RWPE2 (cell line): ENCODE measurements at places on chromosomes 2 and 18.
A peak's percentile ranks its signal among the peaks of the same experiment; 100 is the strongest.

- DNase-seq: no peak
These were observed 9.9 kb upstream of the ZEB2 start for GRCh38 chr2:144529841-144530240.

DNA sequence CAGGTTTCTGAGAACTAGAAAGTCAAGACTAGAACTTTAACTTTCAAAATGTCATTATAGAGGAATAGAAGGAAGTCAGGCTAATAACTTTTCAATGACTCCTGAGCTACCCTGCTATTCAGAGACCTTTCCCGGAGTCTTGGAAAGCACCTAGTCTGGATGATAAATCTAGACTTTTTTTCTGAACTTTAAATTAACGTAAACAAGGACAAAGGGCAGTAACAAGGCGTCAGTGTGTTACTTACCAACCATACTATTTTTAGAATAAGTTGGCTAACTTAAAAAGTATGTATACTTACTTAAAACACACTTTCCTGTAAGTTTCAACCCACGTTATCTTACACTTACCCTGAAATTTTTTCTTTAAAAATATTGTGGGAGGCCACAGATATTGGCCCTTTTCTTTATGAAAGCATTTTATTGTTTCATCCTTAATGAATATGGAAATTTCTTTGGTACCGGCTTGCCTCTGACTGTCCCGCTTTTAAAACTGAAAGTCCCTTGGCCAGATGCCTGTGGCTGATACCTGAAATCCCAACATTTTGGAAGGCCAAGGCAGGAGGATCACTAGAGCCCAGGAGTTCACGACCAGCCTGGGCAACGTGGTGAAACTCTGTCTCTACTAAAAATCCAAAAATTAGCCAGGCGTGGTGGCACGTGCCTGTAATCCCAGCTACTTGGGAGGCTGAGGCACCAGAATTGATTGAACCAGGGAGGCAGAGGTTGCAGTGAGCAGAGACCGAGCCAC is 9.7 kb downstream of the PMAIP1 start:
- DNase-seq: no peak

DNA sequence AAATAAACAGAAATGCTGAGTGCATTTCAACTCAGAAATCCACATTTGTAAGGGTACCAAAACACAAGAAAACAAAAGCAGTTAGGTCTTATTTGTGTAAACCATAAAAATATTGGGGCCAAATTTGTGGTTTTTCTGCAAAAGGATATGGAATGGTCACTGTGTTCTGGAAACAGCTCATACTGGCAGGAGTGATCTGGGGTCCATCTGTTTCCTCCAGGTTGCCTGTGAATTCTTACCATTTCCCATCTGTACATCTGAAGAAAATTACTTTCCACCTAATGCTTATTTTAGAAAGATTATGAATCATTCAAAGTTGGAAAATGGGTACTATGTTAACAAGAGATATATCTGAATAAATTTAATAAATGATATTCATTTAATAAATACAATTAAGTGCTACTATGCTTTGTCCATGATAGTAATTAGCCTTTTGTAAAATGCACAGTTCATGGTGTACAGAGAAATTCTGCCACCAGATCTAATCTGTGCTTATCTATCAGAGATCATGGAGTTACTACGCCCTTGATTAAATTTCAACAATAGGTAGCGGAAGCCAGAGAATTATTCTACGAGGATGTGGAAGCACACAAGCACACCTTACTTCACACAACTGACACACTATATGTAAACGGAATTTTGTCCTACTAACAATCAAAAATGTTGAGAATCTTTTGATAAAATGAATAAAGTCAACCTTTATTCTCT is 10.9 kb downstream of the ALS2 start:
- no peak for DNase-seq

- DNase-seq: no peak
These were observed 51.8 kb downstream of the LIPG start for GRCh38 chr18:49613641-49614151.

- no peak for DNase-seq
These were observed 19.4 kb upstream of the ATP6V1B1 start for GRCh38 chr2:70916291-70916690.

DNA sequence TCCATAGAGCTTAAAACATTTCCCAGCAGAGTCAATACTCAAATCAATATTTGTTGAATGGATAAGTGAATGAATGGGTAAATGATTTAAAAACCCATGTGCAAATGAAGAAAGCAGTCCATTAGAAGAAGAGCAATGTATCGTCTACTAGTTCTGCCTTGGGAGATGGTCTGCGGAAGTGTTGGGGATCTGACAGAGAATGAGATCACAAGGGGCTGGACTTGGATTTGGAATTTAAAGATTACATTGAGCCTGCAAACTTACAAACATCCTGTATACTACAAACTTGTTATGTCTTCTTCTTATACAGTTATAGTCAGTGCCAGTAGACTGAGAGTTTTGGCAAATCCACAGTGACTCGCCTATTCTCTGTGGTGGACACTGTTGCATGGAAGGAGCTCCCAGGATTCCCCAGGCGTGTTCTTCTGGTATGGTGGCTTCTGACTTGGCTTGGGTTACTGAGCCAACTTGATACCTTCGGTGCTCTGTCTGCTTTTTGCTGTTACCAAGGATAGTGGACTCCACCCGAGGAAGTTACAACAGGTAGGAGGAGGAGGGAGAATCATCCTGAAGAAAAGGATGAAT is 163.3 kb upstream of the SERPINE2 start:
- no peak for DNase-seq

DNA sequence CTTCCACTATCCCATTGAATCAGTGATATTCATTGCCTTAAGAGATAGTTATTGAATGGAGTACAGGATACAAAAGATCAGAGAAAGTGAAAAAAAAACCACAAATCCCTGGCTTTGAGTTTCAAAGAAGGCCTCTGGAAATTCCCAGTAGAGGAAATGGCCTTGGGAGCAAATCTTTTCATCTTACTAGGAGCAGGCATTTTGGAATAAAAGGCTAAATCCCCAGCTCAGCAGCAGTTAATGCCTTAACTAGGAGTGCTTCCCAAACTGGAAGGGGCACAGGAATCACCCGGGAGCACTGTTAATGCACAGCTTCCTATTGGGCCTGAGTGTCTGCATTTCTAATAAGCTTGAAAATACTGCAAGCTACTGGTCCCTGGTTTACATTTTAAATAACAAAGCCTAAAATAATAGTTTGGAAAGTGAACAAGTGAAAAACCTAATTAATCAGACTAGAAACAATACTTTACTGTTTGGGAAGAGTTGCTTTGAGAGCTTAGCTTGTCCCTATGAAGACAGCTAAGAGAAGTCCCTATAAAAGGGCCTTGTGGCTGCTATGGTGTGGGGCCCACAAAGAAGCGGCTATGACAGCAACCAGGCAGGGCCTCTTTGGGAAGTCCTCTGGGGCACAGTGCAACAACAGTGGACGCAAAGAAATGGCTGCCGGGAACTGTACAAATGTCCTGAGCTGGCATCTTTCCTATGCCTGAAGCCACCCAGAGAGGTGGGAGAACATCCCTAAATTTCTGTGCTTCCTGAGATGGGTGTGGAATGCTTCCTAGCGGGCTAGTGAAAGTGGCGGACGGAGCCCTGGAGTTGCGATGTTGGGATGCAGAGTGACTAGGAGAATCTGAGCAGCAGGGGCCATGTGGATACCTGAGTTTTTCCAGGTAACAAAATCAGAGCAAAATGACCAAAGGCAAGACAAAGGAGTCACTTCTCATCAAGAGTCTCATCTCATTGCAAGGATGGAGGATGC is 117.1 kb upstream of the KLHL14 start:
- DNase-seq: no peak

- DNase-seq: no peak
These were observed 41.8 kb upstream of the HAAO start for GRCh38 chr2:42834161-42834560.

DNA sequence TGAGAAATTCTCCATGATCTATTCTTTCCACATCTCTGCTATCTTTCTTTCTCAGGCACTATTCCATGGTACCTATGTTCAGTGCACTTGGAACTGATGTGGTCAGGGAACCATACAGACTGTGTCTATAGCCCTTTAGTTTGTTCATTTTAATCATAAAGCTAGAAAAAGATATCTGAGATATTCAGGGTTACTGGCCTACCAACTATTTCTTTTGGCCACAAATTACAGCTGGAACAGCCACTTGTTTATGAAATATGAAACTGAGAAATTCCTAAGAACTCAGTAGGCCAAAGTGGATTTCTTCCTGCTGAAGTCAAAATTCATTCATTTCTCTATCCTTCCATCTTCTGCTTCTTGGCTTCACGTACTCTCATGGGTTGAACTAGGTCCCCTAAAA is 22.8 kb upstream of the LYPD1 start:
- no peak for DNase-seq

DNA sequence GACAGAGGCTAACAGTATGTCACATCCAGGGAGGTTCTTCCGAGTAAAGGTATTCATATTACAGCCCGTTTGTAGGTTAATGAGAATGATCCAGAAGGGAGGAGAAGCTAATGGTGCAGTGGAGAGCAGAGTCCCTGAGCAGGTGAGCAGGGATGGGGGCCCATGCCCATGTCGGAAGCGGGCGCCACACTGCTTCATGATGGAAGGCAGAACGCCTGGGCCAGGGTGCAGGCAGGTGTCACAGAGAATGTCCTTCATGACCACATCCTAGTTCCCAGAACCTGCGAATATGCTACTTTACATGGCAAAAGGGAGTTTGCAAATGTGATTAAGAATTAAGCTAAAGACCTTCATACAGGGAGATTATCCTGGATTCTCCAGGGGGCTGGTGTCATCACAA is 4.0 kb downstream of the HES6 start:
- DNase-seq: no peak

GRCh38 chr18:48023334-48024008 is 93.0 kb upstream of the SMAD2 start:
- DNase-seq: peak; percentile 84

- DNase-seq: no peak
These were observed 458.8 kb downstream of the METTL4 start for GRCh38 chr18:2112435-2113045.

DNA sequence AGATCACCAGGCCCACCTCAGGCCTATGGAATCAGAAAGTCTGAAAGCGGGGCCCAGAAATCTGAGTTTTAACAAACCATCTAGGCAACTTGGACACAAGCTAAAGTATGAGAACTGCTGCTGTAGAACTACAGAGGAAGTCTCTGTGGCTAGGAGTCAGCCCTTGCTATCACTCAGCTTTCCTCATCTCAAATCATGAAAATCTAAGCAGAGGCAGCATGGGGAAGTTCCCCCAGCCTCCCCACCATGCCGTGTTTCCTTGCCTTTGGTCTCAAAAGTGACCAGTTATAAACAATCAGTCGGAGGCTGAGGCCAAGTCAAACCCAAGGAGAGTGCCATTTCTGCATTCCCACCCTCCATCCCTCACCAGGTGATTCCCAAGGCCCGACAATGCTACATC is 404.7 kb downstream of the BCL11A start:
- no peak for DNase-seq

- no peak for DNase-seq
These were observed 97.5 kb downstream of the STPG4 start for GRCh38 chr2:47057687-47058002.

GRCh38 chr18:11004951-11005350 is 144.4 kb downstream of the PIEZO2 start:
- DNase-seq: no peak

DNA sequence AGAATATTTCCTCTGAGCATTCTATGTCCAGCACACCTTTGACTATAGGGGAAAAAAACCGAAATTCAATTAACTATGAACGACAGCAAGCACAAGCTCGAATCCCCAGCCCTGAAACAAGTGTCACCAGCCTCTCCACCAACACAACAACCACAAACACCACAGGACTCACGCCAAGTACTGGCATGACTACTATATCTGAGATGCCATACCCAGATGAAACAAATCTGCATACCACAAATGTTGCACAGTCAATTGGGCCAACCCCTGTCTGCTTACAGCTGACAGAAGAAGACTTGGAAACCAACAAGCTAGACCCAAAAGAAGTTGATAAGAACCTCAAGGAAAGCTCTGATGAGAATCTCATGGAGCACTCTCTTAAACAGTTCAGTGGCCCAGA is 79.4 kb upstream of the FAM117B start:
- DNase-seq: no peak

DNA sequence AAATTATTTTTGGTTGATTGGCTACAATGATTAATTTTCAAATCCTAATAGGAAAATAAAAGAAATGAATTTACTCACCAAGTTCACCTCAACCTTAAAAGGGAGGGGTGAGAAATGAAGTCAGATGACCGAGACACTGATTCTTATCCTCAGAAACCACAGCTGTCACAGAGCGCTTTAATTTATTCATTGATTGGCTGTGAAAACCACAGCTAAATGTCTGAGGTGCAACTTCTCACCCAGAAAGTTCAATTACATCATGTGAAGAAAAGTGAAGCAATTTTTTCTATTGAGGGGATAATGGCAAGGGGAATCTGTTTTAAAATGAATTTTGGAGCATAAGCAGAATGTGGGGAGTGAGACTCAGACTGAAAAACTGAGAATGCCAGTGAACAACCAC is 128.4 kb downstream of the RNF152 start:
- no peak for DNase-seq

- DNase-seq: no peak
These were observed 10.7 kb downstream of the PSTPIP2 start for GRCh38 chr18:46061387-46061786.

GRCh38 chr2:124985270-124985669 is 960.2 kb downstream of the CNTNAP5 start:
- no peak for DNase-seq

DNA sequence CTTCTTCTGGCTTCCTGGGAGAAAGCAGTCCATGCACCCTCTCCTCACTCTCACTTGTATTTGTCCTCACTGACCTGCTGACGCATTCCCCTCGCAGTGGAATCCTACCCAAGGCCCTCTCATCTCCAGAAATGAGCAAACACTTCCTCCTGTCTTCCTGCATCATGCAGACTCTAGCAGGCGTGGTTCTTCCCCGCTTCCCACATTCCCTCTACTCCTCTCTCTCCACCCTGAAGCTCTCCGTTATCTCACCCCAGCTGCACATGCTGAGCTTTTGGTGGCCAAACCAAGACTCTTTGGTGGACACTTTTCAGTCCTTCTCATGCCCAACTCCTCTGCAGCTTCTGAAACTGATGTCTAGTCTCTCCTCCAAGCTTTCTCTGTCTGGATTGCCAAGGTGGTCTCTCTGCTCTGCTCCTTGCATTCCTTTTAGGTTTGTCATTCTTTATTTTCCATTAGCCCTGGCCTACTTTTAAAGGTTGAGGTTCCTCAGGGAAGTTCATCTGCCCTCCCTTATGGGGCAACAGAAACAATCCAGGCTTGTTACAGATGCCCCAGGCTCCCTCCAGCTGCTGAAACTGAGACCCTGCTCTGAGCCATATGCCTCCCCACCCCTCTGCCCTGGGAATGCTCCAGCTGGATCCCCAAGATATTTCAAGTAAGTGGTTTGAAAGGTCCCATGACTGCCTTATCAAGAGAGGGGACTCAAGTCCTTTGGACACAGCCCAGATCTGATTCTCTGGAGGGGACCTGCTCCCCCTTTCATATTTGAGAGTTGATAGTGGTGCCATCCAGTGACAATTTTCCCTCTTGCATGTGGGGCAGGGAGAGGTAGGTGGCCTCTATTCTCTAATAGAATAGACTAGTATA is 835 bp upstream of the IL18RAP start:
- no peak for DNase-seq

GRCh38 chr2:46161315-46161714 is 135.9 kb upstream of the EPAS1 start:
- DNase-seq: no peak
